ENCODE measurements at places on chromosomes 4 and X.

GRCh38 chr4:89610236-89610635, 226.7 kb downstream of the SNCA start:
- DNase-seq, result no peak

GRCh38 chrX:109327251-109327650, 154.6 kb downstream of the GUCY2F start:
- DNase-seq, result no peak

GRCh38 chr4:44351069-44351468, 97.5 kb downstream of the KCTD8 start:
- no peak for DNase-seq

DNA sequence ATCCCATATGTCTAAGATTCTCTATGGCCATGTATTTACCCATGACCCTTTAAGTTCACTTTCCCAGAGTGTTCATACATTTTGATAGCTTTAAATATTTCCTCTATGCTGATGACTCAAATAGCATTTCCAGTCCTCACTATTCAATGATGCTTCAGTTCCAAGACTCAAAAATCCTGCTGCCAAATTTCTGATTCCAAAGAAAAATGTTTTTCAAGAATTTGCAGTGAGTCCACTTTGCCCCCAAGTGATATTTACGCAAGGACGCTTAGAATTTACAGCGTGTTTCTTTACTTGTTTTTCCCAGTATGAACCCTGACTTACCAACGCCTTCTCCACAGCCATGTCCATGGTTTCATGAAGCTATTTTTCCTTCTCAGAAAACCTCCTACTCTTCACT, 127.9 kb upstream of the PCDH18 start:
- DNase-seq, result peak; percentile 49

GRCh38 chrX:17740137-17741122, 3.1 kb downstream of the SCML1 start:
- no peak for DNase-seq

- no peak for DNase-seq
Observed at GRCh38 chr4:1356181-1356998, 9.4 kb downstream of the UVSSA start.

GRCh38 chr4:54229631-54230483, 764 bp downstream of the PDGFRA start:
- no peak for DNase-seq

DNA sequence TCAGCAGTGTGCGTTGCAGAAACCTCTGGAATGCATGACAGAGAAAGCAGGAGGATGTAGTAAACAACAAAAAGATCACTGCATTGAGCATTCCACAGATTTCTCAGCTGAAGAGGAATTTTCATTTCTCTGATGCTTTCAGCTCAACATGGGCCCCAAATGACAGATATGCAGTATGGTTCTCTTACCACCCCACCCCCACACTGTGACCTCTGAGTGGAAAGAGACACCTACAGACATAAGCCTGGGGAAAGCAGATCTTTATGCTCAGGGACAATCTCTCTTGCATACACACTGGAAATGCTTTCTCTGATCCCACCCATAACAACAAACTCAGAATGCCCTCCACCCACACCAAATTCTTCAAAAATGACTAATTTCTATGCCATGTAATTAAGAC, 983.7 kb upstream of the LCORL start:
- DNase-seq, result no peak

DNA sequence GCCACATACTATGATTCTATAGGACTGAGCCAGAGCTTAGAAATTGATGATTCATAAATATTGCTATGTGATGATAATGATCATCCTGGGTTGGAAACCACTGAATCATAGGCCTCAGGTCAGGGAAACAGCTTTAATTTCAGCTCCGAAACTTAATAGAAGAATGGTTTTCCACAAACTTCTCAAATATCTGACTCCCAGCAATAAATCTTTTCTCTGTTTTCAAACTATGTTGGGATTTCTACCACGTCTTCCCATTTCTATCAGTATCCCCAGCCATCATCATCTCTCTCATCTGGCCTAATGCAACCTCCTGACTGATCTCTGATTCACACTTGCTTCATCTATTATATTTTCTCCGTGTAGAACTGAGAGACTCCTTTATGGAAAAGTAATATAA, 521.8 kb upstream of the AGA start:
- DNase-seq, result peak; percentile 1

DNA sequence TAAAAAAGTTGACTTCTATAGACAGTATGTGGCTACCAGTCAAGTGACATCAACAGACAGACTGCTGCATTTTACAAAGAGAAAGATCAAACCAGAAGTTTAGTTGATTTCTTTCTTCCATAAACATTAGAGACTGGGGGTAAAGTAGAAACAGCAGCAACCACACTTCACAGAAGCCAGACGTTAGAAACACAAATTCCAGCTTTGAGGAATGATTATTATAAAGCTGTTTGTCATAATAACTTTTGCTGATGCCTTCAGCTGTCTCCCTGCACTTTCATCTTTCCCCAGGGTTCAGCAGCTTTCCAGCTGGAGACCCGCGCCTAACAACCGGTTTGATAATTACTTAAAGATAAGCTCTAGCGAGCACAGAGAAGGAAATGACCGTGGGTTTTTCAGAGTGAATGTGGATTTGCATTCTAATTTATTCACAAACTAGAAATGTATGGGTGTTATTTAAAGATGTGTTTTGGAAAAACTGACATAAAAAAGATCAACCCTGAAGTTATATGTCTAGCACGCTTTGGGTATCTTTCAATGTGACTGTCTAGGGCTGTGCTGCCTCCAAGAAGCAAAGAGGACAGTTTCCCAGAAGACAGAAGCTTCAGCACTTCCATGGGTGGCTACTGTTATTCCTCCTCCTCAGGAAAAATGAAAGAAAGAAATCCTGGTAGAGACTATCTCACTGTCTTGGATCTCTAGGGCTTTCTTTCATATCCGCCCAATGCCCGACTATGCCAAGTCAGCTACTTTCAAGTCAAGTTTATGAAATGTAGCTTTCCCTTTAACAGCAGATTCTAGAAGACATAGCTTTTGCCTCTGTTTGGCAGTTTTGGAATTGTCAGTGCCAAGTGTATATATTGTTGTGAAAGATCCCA, 15.0 kb upstream of the ENAM start:
- DNase-seq, result peak; percentile 20

DNA sequence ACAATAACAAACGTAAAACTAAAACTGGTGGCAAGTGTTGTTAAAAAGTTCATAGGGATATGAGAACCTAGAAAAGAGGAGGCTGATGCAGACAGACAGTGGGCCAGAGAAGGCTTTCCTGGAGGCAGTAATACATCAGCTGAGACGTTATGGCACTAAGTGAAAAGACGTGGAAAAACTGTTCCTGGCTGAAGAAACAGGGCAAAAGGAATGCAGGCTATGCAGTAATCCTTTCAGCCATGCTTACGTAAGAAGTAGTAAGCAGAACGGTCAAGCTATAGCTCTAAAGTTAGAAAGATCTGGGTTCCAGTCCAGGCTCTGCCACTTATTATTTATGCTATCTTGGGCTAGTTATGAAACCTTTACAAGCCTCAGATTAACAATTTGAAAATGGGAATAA, 6.4 kb downstream of the LAMTOR3 start:
- DNase-seq, result no peak

- no peak for DNase-seq
Observed at GRCh38 chr4:48495941-48496340, 5.9 kb downstream of the ZAR1 start.

- no peak for DNase-seq
Observed at GRCh38 chrX:41708486-41708885, 15.5 kb upstream of the GPR82 start.

GRCh38 chr4:88526221-88526815, 2.7 kb upstream of the PYURF start:
- no peak for DNase-seq

DNA sequence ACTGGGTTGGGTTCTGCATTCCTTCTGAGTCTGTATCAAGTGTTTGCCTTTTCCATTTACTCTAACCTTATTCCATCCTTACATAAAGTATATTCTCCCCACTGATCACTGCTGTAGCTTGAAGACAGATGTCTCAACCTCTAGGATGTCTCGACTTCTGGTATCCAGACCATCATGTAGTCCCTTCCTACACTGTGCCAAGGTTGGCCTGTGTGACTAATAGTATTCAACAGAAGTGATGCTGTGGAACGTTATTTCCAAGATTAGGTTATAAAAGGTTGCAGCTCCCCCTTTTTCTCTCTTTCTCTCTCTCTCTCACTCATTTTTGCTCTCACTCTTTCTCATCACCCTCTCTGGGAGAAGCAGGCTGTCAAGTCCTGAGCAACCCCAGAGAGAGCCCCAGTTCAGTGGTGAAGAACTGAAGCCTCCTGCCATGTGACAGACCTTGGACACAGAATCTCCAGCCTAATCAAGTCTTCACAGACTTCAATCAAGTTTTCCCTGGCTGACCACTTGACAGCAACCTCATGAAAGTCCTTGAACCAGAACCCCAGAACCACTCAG, 75.4 kb downstream of the PRDM5 start:
- no peak for DNase-seq

GRCh38 chrX:3348191-3348590, 1.7 kb upstream of the MXRA5 start:
- DNase-seq, result no peak

DNA sequence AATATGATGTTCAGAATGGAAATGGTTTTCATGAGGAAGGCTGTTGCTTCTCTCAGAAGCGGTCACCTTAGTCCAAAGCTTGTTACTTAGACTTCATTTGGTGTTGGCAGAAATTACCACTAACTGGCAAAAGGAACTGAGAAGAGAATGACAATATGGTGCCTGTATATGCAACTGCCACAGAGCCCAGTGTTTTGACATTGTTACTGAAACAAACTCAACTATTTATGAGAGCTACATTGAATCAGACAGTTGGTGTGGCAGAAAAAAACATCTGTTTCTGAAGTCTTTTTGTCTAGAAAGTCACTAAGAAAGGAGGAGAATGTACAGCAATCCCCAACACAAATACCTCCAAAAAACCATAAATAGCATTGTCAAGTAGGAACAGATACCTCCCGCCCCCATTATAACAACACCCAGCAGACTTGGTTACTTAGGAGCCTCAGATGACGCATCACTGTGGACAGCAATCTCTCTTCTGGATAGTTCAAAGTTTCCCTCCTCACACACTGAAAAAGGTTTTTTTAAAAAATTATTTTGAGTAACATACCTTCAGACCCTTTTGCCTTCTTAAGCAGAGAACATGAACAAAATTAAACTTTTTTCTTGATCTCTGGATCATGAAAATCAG, 92.2 kb downstream of the MAML3 start:
- DNase-seq, result no peak

- DNase-seq, result no peak
Observed at GRCh38 chr4:180696460-180697092, 1546.6 kb upstream of the TENM3 start.

- DNase-seq, result no peak
Observed at GRCh38 chr4:159353422-159354116, 250.7 kb downstream of the RAPGEF2 start.

DNA sequence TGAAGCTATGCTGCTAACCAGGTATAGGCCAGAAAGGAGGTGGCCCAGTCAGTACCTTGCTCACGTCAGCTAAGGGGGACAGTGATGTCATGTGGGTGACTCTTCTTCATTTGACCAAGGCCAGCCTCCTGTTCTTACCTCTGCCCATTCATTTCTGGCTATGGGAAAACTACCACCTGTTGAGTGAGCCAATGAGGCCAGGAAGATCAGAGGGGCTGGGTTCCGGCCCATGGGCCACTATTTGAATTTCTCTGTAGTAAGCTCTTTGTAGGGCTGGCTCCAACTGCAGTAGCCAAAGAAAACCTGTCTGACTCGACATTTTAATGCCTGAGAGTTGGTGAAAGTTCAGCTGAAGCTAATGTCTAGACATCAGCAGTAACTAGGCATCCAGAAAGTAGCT, 102.6 kb downstream of the AKAP4 start:
- DNase-seq, result no peak

DNA sequence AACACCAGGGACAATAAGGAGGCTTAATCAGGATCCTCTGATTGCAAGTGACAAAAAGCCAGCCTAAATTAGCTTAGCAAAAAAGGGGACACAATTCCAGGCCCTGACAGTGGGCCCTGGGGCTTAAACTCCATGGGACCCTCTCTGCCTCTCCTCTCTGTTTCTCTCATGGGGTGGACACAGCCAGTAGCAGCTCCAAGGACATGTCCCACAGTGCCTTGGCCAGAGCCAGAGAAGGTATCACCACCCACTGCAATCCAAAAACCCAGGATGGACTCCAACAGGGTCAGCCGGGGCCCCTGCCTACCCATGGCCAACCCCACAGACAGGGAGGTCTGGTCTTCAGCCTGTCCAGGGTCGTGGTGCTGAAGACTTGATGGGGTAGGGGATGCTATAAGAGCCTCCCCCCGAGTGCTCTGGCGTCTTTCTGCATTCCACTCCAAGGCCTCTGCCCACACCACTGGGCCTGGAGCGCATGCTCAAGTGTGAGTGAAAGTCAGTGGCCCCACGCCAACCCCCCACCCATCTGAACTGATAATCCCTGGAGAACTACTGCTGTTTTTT, 19.7 kb upstream of the PPP2R2C start:
- no peak for DNase-seq

- no peak for DNase-seq
Observed at GRCh38 chrX:109843963-109844751, 111.1 kb upstream of the ACSL4 start.

DNA sequence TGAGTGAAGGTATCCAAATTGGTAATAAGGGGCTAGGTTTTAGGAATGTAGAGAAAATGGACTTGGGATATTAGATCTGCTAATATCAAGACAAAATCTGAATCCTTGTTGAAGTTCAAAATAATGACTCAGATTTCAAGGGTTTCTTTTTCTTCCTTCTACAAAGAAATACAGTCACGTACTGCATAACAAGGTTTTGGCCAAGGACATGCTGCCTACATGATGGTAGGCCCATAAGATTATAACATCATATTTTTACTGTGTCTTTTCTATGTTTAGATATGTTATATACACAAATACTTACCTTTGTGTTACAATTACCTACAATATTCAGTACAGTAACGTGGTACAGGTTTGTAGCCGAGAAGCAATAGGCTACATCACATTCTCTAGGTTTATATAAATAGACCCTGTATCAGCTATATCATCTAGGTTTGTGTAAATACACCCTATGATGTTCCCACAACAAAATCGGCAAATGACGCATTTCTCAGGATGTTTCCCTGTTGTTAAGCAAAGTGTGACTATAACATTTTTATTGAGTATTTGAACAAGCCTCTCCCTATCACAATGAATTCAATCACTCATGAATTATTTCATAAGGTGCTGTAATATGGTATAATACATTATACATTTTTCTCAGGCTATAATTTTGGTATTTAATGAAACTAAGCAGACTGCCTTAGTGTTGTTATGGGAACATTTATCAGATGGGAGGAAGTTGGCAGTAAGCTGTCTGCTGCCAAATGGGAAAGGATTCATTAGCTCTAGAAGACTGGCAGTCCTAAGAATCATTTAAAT, 186.3 kb downstream of the PPP3CA start:
- no peak for DNase-seq

- no peak for DNase-seq
Observed at GRCh38 chrX:53188763-53189162, 36.2 kb downstream of the KDM5C start.

- DNase-seq, result no peak
Observed at GRCh38 chr4:54101190-54102041, 1.5 kb downstream of the GSX2 start.

- DNase-seq, result peak; percentile 72
Observed at GRCh38 chrX:10726647-10727046, 106.3 kb upstream of the MID1 start.

GRCh38 chrX:48826876-48827653, 752 bp downstream of the ERAS start:
- DNase-seq, result no peak

GRCh38 chr4:105107095-105107856, 39.4 kb upstream of the TET2 start:
- no peak for DNase-seq

Measured in stromal cell of bone marrow (primary cell).